Activated naive CD8-positive, alpha-beta T cell treated with anti-CD3 and anti-CD28 coated beads, Interleukin-2, amount 10 ng/mL, durations not matched to agents 7 days and 5 days (primary cell): ENCODE measurements at places on chromosomes 13 and 19.
A peak's percentile ranks its signal among the peaks of the same experiment; 100 is the strongest.

- peak; percentile 72 for DNase-seq
Observed at GRCh38 chr19:45404557-45405434, at the start of gene PPP1R13L. Gene PPP1R13L, minus strand, starts transcription at chr19:45405069. Its CDS starts 6,751 bp downstream, at chr19:45398318.

DNA sequence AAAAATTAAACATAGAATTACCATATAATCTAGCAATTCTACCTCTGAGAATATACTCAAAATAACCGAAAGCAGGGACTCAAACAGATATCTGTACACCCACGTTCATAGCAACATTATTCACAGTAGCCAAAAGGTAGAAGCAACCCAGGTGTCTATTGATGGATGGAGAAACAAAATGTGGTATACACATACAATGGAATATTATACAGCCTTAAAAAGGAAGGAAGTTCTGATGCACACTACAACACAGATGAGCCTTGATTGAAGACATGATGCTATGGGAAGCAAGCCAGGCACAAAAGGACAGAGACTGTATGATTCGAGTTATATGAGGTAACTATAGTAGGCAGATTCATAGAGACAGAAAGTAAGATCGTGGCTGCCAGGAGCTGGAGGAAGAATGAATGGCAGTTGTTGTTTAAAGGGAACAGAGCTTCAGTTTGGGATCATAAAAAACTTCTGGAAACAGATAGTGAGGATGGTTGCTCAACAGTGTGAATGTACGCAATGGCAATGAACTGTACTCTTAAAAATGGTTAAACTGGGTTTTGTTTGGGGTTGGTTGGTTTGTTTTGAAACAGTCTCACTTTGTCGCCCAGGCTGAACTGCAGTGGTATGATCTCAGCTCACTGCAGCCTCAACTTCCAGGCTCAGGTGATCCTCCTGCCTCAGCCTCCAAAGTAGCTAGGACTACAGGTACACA, 47.5 kb downstream of the ZIC5 start:
- no peak for DNase-seq

- no peak for DNase-seq
Observed at GRCh38 chr13:19737844-19738557, 44.7 kb downstream of the PSPC1 start.

DNA sequence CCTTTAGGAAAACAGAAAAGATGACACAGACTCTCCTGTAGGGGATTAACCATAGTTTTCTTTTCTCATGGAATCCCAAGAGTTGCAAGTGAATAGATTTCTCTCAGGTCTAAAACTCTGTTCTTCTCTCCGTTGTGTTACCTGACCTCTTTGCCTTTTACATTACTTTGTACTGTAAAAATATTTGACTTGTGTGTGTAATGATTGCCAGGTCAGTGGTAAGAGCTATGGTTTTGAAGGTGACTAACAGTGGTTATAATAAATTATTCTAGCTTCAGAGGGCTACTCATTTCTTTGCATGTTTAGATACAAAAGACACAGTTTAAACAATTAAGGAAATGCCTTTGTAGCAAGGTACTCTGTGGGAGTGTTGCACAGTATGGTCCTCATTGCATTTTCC, 23.0 kb upstream of the PSG2 start:
- no peak for DNase-seq

GRCh38 chr19:926589-927350, 935 bp downstream of the ARID3A start:
- peak; percentile 71 for DNase-seq

GRCh38 chr19:33675501-33676124, 53.9 kb downstream of the CHST8 start:
- no peak for DNase-seq

GRCh38 chr13:60572003-60572798, 175.2 kb downstream of the TDRD3 start:
- no peak for DNase-seq

- DNase-seq = peak; percentile 51
Observed at GRCh38 chr19:11096210-11096841, 7.1 kb downstream of the LDLR start.

DNA sequence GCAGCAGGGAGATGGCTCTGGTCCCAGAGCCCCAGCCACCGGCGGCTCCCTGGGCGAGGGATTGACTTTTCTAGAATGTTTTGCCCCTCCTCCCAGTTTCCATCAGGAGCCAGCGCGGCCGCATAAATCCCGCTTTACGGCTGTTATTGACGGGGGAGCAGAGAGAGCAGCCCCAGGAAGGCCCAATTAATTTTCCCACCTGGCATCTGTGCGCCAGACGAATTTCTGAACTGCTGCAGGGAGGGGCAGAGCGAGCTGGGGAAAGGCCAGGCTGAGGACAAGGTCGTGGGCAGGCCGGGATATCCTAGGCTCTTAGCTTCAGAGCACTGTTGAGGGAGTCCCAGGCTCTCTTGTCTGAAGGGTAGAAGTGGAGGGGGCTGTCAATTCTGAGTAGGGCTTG, 24.7 kb downstream of the ZNRF4 start:
- DNase-seq = no peak

GRCh38 chr13:26133851-26134250, 82.0 kb upstream of the SHISA2 start:
- no peak for DNase-seq

GRCh38 chr13:71797517-71797916, 69.5 kb downstream of the DACH1 start:
- DNase-seq = no peak

DNA sequence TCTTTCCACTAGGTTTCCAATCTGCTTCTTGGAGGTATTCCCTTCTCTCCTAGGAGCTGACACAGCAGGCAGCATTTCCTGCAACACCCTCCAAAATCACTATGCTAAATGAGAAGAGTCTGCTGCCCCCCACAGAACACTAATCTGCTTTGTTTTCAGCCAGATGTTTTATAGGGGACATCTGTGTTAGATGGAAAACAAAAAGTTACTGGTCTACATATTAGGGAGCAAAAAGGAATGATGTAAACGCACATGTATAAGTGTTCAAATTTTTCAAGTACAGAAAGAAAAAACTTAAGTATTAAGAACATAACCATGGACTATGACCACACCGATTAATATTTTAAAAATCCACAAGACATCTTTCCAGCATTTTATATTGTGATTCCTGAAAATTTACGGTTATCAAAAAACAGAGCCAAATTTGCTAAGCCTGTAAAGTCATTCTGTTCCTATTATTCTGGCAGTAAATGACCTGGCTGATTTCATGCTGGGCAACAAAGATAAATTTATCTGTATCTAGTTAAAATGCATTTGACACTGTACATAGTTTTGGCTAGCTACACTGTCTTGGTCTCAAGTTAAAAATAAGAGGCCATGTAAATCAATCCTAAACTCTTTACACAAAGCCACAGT, 63.3 kb downstream of the DCLK1 start:
- no peak for DNase-seq

GRCh38 chr13:98052412-98052811, 90.5 kb upstream of the FARP1 start:
- no peak for DNase-seq

DNA sequence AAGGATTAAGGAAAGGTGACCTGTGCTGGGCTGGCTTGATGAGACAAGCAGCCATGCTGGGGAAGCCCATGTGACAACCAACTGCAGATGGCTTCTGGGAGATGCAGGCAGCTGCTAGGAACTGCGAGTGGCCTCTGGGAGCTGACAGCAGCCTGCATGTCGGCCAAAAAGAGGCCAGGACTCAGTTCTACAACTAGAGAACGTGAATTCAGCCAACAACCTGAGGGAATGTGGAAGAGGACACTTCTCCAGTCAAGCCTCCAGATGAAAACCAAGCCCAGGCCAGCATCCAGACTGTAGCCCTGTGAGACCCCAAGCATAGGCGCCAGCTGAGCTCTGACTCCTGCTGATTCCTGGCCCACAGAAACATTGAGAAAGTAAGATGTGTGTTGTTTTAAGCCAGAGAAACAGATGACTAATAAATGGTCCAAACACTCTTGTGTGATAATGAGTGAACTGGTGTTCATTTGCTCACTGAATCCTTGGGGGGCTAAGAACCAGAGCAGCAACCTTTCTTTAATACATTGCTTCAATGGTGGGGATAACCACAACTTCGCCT, 45.0 kb downstream of the SLC7A1 start:
- DNase-seq = no peak

DNA sequence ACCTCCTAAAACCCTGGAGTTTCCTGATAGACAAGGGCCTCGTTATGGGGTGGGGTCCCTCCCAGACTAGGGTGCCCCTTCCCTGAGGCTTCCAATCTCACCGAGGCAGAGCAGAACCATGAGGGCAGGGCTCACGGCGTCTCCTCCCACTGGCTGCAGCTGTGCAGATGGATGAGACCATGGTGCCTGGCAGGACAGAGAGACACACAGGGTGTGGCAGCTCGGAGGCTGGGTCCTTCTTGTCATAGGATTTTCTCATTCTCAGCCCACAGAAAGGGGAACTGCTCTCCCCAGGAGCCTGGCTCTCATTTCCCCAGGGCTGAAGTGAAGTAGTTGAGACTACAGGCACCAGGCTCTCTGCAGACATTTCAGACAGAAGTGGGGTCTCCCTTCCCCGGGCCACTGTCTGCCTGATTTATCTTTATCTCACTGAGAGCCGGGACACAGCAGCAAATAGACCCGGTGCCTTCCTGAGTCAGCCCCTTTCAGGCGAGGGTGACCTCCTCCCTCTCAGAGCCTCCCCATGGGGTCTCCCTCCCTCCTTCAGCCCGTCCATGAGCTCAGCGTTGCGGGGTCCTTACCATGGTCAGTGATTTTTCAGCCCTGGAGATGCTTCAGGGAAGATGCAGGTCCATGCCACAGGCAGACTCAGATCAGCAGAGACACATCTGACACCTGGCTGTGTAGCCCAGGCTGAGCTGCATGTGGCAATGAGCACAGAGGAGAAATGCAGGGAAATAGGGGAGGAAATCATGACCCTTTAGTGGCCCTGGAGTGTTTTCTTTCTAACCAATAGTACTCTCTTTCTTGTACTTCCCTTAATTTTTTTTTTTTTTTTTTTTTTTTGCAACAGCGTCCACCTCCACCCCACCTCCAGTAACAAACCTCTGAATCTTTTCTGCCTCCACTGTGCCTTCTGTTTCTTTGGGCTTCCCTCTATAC, at the start of gene LILRA5:
Gene LILRA5 (minus strand): TSS at position 731 of the 942 bp plus-strand sequence. CDS start 147 bp downstream, at position 584.
- no peak for DNase-seq

- no peak for DNase-seq
Observed at GRCh38 chr13:101116826-101117225, 299.5 kb downstream of the NALCN start.

DNA sequence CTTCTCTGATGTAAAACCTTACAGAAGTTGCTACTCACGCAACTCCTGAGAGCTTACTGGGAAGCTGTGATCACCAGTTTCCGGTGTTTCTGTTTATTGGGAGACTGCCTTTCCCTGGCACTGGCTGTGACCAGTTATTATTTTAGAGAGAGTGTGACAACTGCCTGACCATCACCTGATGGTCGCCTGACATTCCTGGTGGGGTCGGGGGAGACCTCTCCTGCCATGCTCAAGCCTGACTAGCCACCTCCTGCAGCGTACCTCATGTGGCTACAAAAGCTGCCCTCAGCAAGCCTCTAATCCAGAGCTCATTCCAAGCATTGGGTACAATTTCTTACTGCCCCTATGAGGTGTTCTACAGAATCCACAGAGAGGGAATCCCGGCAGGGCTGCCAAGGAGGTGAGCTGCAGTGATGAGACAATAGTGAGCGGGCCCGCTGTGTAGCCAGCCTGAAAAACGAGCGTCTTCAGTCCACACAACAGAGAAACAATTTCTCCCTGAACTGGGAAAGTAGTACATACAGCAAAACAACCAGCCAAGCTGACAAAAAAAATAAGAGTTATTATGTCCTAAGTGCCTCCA, 28.7 kb downstream of the GJA3 start:
- DNase-seq = no peak

GRCh38 chr13:104114101-104114500, 1047.9 kb upstream of the SLC10A2 start:
- DNase-seq = no peak

DNA sequence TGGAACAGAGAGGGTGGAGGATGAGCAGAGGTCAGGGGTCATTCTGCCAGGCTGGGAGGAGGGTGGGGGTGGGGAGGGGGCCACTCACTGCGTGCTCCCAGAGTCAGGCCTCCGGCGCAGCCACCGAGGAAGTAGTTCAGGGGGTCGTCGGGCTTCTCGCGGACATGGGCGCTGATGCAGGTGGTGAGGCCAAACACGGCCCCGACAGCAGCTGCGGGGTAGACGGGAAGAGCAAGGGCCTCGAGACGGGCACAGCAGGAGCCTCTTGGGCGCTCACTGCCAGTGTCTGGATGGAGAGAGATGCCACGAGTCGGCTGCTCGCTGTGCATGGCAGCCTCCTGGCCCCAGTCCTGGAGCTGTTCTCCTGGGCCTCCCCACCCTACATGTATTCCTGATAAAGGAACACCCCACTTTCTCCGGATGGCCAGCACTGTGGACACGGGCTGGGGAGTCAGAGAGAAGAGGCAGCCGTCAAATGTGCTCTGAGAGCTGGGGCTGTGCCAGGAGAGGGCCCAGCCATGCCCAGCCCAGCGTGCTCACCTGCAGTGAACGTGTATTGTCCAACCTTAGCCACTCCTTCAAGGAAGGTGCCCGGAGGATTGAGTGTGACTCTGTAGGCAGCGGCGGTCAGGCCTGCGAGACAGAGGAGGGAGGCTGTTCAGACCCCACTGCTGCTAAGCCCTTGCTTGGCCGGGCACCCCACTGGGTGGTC, 7.1 kb downstream of the NDUFA11 start:
- DNase-seq = no peak

DNA sequence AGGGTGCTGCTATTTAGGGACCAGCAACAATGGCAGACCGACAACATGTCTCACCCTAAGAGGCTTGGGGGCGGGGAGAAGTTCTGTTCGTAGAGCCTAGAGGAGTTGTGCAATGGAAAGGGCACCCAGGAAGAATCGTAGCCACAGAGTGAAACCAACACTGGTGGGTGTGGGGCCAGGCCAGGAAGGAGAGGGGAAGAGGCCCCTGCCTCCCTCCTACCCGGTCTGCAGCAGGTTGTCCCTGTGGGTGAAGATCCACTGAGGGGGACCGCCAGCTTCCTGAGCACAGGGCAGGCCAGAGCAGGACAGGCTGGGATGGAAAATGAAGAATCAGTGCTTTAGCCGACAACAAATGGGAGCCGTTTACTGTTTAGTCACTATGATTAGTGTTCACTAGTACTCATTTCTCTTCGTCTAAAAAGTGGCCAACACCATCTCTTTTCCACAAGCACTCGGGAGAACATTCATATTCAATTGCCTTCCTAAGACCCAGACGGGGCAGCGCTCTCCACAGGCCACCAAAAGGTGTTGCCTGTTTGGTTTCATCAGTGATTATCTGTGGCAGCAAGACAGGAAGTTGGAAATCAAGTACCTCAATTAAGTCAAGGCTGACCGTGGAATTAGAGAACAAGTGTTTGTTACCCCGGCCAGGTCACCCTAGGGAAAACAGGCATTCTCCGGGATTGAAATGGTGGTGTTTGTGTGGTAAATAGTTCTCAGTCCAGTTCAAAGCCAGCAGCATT, 1.1 kb upstream of the ATP11A start:
- peak; percentile 51 for DNase-seq

- DNase-seq = no peak
Observed at GRCh38 chr13:33438918-33439317, 153.4 kb upstream of the STARD13 start.

- no peak for DNase-seq
Observed at GRCh38 chr13:41259875-41260501, 3.4 kb downstream of the MTRF1 start.
